GOT3 (cell line): ENCODE measurements at places on chromosomes 7 and 10.

- DNase-seq: no peak
Measured at GRCh38 chr10:89153116-89153515, 54.0 kb downstream of the CH25H start.

- no peak for DNase-seq
Measured at GRCh38 chr10:29734962-29735627, 100.3 kb upstream of the SVIL start.

DNA sequence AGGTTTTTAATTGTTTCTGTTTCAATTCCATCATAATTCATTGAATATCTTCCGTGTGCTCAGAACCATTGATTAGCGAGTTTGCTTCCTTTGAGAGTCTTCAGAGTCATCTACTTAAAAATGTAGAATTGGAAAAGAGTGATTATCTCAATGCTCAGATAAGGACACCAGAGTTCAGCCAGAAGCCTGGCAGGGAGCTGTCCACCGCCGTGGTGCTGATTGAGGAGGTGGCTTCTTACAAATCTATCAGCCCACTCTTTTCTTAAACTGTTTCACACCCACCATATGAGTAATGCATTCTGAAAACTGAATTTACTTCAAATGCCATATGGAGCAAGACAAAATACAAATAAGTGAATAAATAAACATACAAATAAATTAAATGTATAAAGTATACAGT lies 79.3 kb downstream of the INSYN2A start:
- no peak for DNase-seq

GRCh38 chr10:63563623-63564022 lies 42.4 kb downstream of the REEP3 start:
- DNase-seq: no peak

- no peak for DNase-seq
Measured at GRCh38 chr7:41425926-41426325, 277.0 kb downstream of the INHBA start.

DNA sequence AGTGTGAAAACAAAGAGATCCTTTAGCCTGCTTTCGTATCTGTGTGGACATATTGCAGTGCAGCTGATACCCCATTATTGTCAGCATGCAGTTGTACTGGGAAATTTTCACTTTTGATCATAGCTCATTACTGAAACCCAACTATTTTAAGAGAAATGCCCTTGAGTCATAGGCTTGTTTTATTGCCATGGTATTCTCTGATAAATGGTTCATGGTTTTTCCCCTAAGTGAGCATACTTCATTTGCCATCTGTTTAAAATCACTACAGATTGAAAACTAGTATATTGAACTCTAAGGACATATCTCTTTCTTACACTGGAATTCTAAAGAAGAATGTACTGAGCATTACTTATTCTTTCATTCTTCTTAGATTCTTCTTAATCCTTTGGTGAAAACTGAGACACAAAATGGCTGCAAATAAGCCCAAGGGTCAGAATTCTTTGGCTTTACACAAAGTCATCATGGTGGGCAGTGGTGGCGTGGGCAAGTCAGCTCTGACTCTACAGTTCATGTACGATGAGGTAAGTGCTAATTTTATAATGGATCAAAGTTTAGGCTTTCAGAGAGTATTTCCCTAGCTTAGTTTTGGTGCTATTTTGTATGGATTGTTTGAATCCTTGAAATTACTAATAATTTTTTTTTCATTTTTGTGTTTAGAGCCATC lies 63.0 kb downstream of the RALA start:
- DNase-seq: no peak

- no peak for DNase-seq
Measured at GRCh38 chr7:100393233-100393905, 20.1 kb downstream of the PILRA start.

- DNase-seq: no peak
Measured at GRCh38 chr7:105011141-105011830, 2.7 kb upstream of the KMT2E start.

DNA sequence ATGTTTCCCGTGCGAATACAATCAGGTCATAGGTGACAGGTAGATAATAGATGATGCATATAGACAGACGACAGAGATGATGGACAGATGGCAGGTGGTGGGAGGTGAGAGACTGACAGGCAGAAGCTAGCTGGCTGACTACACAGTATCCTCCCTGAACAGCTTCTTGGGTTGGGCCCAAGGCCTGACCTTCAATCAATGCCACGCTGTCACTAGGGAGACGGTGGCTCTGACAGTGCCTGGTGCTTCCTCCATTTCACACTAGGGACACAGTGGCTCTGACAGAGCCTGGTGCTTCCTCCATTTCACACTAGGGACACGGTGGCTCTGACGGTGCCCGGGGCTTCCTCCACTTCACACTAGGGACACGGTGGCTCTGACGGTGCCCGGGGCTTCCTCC lies 200.1 kb downstream of the DIP2C start:
- no peak for DNase-seq

DNA sequence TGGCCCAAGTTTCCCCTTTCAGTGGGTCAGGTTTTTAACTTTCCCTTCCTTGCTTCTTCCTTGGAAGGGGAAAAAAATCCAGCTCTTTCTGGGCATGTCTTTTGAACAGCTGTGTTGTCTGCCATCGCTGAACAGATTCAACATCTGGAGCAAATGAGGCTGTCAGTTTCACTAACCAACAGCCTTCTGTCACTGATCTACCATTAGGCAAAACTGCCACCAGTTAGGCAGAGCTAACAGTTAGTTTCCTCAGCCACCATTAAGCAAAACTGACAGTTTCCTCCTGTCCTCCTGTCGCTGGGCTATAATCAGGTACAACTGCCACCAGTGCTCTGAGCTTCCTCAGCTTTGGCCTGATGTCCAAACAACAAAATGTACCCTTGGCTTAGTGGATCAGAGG lies 81.9 kb downstream of the NPTX2 start:
- DNase-seq: no peak

GRCh38 chr7:12674053-12674452 lies 13.4 kb upstream of the ARL4A start:
- DNase-seq: no peak

DNA sequence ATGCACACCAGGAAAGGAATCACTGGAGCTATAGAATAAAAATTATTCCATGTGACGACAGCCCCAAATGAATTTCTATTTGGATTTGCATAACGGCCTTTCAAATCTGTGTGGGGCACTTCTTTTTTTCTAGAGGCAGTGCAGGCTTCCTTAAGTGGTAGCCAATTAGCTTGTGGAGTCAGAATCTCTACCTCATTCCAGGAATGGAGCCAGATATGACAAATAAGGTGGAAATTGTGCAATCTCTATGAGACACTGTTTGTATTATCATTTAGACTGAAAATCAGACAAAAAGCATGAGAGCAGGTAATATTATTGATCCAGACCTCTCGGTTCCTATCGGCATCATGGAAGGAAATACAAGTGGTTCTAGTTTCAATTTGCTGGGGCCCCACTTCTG lies 78.7 kb downstream of the BEND7 start:
- DNase-seq: no peak

DNA sequence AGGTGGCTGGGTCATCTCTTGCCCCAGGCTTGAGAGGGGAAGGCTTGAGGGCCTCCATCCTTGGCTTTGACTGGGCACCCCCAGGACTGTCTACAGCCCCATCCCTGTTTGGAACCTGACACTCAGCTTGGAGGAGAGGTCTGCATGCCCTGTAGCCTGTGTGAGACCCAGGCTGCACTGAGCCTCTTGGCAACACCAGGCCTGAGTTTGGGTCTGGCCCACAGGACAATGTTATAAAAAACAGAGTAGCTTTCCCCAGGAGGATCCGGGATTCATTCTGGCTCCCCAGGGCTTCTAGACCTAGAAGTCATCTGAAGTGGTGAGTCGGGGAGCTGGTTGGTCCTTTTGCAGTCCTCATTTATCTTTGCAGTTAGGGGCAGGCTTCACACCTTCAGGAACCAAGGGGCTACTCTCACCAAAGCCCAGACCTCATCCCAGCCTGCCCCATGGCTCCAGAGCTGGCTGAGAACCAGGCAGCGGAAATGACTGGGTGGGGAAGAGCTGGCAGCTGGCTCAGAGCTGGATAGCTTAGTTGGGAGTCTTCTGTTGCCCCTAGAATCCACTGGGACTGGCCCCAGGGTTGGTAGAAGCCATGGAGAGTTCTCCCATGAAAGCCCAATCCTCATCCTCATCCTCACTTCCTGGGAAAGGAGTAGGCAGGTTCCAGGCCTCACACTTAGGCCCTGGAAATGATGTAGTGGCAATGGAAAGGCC lies 68.8 kb downstream of the ADCYAP1R1 start:
- no peak for DNase-seq

- DNase-seq: no peak
Measured at GRCh38 chr7:49805371-49806007, 32.1 kb downstream of the VWC2 start.

GRCh38 chr7:133853706-133854276 lies 273.3 kb upstream of the LRGUK start:
- peak; percentile 55 for DNase-seq

DNA sequence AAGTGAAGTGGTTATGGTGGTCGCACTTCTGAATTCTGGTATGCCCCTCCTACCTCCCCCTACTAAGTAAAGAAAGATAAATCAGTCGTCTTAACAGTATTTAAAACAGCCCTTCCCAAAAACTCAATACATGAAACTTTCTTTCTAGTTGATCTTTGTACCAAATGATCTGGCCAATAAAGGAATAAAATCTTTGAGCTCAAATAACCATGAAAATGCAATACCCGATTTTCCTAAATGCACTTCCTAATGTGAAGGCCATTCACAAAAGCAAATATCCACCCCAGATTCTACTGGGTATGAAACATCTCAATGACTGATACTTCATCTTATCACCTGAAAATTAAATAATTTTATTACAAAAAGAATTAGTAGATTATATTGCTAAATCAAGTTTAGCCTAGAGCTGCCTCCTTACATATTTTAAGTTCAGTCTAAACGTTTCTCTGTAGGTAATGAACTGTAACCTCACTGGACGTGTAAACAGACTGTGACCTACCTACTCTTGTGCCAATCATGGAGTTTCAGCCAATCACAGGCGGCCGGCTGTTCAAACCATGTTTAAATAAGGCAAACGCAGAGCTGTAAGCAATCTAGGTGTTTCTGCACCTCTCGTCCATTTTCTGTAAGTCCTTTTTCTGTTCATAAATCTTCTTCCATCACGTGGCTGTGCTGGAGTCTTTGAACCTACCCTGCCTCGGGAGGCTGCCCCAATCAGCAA lies 146.9 kb upstream of the AKR1E2 start:
- DNase-seq: no peak

- DNase-seq: no peak
Measured at GRCh38 chr7:151936207-151936606, 20.0 kb upstream of the GALNTL5 start.

GRCh38 chr7:144523621-144524020 lies 120.1 kb upstream of the NOBOX start:
- no peak for DNase-seq

DNA sequence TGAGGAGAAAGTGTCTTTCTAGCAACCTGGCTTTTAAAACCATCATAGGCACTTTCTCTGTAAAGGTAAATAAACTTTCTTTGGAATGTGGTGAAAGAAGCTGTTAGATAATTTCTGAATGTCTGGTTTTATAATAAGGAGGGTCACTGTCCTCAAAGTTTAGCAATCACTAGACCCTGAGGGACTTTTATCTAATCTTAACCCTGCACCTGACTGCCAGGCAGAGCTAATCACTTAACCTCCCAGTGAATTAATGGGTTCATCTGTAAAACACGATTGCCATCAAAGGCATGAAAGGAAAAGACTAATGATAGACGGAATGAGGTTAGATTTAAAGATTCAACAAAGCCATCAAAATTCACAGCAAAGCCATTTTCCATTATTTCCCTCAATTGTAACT lies 553.8 kb downstream of the GRM8 start:
- no peak for DNase-seq

GRCh38 chr7:37441816-37442215 lies 6.8 kb downstream of the ELMO1 start:
- DNase-seq: no peak

DNA sequence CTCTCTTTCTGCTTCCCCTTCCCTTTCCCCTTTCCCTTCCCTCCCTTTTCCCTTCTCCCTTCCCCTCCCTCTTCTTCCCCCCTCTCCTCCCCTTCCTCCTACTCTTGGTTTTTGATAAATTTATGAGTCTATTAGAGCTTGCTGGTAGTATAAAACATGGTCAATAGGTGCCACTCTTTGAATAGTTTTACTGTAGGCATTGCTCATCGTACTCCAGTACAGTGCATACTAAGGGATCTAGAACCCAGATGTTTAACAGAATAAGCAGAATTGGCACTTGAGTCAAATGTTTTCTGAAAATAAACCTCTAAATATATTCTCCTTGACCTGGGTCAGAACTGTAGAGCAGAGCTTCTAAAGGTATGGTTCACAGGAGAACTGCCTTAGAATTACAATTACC lies 126.7 kb downstream of the SORCS3 start:
- no peak for DNase-seq

DNA sequence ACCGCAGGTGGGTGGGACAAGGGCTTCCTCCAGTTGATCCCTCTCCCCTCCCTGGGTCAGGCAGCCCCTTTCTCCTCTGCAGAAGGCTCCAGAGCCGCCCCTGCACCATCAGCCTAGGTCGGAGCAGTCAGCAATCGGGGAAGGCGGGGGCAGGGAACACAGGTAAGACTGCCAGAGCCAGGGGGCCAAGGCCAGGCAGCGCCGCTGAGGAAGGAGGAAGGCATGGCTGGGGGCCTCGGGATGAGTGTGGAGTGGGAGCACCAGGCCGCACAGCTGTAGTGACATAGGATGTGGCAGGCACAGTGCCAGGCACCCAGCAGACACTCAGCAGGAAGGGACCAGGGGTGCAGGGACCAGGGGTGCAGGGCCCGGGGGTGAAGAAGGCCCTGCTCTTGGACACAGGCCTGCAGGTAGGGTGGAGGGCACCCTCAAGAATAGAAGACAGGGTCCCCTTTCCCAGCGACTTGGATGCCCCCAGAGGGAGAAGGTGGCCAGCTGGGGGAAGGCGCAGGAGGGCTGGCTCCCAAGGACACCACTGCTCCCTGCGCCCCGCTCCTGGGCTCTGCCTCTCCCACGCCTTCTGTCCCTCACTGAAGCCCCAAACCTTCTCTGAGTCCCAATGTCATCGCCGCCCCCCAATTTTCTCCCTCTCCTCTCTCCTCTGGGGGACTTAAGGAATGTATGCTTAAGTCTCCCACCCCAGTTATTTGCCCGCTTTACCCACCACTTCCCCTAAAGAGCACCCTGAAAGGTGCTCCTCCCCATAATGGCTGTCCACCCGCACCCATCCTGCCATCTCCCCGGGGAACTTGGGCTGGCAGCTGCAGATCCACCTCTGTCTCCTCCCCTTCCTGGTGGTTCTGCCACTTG lies 38.5 kb downstream of the CAMK2B start:
- no peak for DNase-seq

DNA sequence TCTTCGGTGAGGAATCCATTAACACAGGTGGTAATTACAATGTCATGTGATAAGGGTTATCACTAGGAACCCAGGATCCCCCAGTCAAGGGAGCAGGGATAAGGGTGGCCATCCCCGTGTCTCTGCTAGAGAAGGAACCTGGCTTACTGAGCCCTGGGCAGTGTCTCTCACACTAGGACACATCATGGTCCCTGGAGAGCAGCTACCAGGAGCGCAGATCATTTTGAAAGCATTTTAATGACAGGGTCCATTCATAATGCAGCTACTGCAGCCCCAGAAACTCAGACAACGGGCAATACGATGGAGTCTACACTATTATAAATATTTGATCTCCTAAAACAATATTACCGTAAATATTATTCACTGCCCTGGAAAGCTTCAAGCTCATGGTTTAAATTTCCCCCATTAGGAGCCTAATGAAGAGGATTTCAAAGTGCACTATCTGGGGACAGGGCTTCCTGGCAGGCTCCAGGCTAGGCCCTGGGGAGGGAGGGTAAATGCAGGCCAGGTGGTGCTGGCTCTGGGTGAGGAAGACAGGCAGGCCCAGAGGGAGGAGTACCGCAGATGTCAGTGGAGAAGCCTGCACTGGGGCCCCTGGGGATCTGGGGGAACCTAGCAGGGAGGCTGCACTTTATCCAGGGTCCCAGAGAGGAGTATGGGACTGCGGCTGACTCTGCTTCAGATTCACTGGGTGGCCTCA lies 52.6 kb upstream of the LOXL4 start:
- DNase-seq: no peak
